ENCODE measurements at places on chromosomes 6 and 20.

DNA sequence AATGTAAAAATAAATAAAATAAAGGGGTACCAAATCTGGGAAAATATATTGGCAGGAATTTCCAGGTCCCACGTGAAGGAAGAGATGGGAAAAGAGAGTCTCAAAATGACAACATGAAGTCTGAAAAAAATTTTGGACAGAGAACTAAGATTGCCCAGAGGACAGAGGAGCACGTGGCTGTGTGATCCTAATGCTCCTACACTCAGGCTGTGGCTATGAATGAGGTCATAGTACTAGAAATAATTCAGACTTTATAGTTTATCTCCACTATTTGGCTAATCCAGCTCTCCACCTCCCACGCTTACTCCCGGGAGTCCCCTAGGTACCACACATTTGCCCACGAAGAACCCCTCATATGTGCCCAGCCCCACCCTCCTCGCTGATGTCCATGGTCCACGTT, 42.8 kb upstream of the STMND1 start:
- no peak for DNase-seq

DNA sequence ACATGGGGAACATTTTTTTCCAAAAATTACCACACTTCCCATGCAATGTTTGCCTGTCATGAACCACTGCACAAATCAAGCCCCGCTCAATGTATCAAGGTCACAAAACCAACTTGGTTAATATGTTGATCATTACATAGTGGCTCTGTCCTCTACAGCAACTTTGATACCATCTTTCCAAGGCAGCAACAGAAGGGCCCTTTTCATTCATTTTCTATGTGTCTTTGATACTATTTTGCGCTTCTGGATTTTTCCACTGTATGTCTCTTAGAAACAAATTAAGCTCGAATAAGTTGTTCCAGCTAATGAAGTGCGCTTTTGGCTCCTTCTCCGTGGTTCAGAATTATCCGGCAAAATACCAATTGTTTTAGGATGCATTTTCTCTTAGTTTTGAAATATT, 1.5 kb downstream of the ZHX3 start:
- no peak for DNase-seq

- no peak for DNase-seq
Measured at GRCh38 chr6:142671791-142672190, 273.2 kb downstream of the HIVEP2 start.

- peak; percentile 33 for DNase-seq
Measured at GRCh38 chr6:90397929-90398674, 101.5 kb upstream of the BACH2 start.

- no peak for DNase-seq
Measured at GRCh38 chr6:126526996-126527606, 187.2 kb downstream of the CENPW start.

DNA sequence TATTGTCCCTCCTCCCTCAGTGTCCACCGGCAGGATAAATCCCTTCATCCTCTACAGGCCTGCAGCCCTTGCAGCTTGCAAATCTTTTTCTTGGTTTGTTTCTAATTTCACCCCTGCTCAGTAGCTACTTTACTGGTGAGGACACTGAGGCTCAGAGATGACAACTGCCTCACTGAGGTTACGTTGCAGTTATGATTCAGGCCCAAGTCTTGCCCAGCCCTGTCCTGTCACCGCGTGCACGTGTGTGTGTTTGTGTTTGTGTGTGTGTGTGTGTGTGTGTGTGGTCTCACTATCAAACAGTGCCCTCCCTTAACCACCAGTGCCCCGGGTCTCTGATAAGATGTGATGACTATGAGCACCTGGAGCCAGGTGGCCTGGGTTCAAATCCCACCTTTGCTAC, 21.1 kb downstream of the FAM110A start:
- DNase-seq, result no peak

- no peak for DNase-seq
Measured at GRCh38 chr20:36313476-36313875, 7.3 kb downstream of the DLGAP4 start.

GRCh38 chr6:43855247-43855646, 85.2 kb downstream of the VEGFA start:
- DNase-seq, result no peak

DNA sequence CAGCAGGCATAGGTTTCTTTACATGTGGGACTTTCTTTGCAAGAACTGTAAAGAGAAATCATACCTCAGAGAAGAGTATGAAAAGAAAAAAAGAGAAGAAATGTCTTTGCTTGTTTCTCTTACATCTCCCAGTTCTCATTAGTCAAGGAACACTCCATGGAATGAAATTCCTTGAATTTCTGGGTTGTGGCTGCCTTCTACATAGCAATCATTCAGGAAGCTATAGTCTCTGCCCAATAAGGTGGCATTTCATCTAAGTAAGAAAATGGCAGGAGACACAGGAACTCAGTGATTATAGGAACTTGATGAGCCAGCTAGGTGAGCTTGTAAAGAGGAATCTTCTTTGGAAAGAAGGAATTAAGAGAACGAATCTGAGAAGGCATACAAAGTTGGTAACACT, 197.0 kb upstream of the FKBP1C start:
- no peak for DNase-seq

GRCh38 chr6:164243949-164244348, 829.4 kb downstream of the QKI start:
- DNase-seq, result peak; percentile 3

DNA sequence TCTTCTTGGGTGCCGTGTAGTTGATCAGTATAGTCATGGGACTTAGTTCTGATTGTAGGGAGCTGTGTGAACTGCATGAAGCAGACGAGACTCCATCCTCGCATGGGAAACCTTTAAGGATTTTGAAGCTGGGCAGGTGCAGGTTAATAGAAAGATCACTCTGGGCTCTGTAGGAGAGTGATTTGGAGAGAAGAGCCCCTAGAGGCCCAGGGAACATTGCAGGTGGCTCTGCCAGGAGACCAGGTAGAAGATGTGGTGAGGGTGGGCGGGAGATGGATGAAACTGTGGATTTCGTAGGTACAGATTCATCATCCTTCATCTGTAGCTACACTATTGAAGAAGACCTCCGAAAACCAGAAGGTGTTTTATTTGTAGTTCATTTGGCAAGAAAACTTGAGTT, 53.3 kb downstream of the UTRN start:
- DNase-seq, result no peak

DNA sequence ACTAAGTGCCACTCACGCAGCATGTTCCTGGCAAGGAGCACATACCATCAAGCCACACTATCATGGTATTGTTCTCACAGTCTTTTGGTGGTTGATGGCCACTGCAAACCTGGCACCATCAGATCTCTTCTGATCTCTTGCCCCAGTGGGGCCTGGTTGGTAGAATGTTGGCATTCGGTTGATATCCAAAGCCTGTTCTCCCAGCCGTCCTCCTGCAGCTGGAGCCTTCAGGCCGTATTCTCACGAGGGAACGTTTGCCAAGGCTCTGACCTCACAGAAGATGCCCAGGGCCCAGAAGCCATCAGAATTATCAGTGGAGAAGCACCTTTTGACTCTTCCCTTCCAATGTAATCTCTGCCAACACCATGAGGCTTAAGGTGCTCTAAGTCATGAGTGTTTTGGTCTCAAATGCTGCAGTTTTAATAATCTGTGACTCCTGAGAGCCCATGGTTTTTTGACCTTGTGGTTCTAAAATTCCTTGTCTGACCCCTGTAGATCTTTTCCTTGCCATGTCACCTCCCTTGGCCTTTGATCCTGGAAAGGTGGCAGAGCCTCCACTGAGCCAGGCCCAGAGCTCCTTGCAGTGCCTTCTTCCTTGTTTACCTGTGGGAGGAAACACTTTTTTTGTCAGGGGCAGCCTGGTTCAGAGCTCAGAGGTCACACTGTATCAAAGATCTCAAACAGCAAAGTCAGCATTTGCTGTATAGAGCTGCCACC, 27.8 kb downstream of the POFUT1 start:
- DNase-seq, result no peak

DNA sequence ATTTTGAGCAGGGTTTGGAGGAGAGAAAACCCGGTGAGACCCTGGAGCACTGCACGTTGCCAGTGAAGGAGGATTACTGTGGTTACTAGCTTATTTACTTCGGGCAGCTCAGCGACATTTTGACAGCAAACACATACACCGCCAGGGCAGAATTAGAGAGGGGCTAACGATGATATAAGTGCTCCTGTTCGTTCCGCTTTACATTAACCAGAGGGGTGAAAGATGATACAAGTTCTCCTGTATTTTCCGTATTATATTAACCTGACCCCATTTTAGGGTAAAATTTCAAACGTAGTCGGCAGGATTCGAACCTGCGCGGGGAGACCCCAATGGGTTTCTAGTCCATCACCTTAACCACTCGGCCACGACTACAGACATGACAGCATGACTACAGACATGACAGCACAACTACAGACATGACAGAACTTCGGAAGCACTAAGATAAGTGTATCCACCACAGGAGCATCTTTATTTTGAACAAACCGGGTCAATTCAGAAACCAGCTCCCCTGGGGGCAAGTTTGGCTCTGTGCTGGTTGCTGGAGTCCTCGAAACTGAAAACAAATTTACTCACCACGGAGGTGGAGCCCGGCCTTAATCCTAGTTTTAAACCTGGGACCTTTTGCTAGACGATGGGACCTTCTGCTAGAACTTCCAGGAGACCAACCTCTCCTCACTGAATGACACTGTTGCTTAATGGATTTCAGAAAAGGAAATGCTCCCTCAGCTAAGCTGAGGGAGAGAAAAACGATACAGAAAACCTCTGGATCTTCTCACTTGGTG, 80.4 kb upstream of the ZNF184 start:
- DNase-seq, result peak; percentile 60

DNA sequence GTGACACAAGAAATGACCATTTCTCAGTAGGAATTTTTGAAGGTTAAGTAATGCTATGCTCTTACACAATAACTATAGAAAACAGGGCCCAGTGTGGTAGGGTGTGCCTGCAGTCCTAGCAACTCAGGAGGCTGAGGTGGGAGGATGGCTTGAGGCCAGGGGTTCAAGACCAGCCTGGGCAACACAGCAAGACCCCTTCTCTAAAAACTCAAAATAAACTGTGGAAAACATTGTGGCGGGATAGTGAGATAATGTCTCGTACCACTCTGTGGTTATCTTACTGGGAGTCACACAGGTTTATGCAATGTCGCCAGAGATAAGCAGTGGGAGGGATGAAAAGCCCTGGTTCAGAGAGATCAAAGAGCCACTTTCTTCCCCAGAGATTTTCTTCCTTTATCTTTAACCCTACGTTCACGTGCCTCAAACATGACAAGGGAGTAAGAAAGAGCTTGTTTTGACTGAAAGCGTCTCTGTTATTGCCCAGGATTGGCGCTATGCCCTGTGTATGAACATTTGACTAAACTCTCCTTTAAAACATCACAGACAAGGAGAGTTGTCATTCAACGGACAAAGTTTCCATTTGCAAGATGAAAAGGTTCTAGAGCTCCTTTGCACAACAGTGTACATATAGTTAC, 13.9 kb downstream of the GCM1 start:
- no peak for DNase-seq

GRCh38 chr6:13076575-13076974, 251.8 kb downstream of the TBC1D7 start:
- DNase-seq, result no peak

DNA sequence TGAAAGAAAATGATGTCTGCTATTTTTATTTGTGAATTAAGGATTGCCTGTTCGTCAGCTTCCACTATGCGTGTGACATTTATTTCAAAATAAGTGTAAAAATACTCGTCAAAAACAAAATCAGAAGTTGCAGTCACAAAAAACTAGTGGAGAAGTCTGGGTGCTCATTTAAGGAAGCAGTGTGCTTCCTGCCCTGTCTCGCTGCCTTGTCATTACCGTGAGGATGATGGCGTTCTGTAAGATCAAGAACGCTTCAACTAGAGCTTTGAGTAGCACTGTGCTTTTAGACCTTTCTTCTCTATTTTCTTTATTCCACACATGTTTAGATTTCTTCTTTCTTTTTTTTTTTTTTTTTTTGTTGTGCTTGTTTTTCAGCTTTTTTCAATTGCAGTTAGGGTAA, 186.9 kb downstream of the TBC1D7 start:
- no peak for DNase-seq

DNA sequence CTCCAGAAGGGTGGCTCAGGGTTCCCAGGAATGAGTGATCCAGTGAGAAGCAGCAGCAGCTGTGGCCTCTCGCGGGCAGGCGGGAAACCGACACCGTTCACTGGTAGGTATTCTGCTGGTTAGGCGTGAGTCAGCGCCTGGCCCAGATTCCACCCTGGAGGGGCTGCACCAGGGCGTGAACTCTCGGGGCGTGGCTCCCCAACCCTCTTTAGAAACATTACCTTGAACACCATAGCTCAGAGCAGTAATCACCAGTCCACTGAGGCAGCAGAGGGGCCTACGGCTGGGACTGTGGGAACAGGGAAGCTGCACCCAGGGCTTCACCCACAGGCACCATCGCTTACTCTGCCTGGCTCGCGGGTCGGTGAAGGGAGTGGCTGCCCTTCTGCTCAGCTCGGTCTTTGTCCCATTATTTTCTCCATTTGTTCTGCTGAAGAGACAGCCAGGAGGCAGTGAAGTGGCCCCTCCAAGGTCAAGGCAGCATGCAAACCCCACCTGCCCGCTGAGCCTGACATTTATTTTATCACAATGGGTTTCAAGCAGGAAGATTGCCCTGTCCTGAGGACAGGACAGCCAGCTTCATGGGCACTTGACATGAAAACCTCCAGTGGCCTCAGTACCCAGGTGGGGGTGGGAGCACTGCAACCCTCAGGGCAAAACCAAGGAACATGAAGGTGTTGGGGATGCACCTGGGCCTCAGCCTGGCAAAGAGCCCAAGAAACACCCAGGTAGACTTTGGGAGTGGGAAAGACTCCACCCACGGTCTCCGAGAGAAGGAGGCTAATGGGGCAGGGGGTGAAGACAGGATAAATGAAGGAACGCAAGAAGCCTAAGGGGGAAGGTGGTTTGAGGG, 51.0 kb upstream of the CD93 start:
- DNase-seq, result no peak

DNA sequence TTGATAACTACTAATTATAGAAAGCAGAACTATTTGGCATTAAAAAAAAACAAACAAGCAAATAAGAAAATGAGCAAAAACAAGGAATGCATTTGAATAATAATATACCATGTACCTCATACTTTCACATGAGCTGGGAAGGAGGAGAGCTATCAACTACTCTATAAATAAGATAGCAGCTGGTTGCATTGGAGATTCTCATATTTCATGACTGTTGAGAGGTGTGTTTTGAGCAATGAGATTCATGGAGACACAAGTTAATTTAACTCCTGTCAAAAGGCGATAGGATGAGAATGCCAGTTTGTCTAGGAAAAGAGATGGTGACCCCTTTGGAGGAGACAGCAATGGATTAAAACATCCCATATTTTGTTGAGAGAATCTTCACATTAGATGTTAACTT, 348.8 kb upstream of the SPTLC3 start:
- DNase-seq, result no peak

DNA sequence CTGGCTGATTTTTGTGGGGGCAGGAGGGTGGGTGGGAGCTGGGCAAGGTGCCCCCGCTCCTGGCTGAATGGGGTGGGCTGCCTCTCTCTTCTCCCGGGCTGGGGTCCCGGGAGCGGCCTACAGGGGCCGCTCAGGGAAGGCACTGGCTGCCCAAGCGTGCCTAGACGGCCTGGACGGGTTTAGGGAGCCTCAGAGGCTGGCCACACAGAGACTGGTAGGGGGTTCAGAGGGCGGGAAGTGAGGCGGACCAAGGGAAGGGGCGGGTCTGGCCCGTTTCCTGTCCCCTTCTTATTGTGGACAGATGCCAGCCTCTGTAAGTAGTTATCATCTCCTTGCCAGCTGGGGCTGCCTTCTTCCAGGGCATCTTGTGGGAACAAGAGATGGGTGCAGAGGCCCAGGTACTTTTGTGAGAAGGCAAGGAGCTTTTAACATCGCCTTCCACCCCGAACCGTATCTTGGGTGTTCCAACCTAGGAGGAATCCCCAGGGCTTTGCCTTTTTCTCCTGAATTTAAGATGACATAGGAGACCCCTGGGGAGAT, 437 bp downstream of the CD40 start:
- DNase-seq, result peak; percentile 13
